ENCODE measurements at places on chromosomes 4 and X.

GRCh38 chr4:148415500-148415899 lies 26.7 kb downstream of the NR3C2 start:
- DNase-seq, result no peak

DNA sequence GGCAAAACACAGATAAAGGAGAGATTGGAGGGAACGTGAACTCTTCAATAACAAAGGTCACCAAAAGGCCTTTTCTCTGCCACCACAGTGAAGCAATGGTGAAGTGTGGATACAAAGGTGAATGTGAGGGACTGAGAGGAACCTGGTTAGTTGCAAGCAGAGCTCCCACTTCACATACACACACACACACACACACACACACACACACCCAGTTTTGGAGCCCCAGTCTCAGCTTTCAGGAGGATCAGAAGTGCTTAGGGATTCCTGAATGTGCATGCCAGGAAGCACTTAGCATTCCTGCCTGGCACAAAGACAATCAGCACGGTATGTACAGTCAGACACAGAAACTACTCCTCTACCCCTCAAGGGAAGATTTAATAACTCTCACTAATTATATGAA lies 71.5 kb downstream of the ARHGEF9 start:
- no peak for DNase-seq

DNA sequence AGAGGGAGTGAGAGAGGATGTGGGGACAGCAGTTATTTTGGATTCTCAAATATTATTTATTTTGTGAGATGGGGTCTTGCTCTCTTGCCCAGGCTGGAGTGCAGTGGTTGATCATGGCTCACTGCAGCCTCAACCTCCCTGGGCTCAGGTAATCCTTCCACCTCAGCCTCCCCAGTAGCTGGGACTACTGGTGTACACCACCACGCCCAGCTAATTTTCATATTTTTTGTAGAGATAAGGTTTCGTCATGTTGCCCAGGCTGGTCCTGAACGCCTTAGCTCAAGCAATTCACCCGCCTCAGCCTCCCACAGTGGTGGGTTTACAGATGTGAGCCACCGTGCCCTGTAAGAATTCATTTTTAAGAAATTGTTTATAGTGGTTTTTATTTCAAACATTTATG lies 61.2 kb downstream of the FHDC1 start:
- no peak for DNase-seq

DNA sequence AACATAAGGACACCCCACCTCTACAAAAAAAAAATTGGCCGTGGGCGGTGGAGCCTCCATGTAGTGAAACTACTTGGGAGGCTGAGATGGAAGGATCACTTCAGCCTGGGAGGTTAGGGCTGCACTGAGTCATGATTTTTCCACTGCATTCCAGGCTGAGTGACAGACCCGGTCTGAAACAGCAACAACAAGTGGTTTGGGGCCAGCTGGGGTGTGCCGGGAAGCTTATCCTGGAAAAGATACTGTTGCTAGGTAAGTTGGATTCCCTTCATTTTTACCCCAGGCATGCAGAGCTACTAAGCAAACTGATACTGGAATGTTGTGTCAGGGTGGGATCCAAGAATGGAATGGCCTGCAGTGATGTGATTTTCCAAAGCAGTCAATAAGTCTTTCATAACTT lies 57.0 kb downstream of the XAGE2 start:
- no peak for DNase-seq

GRCh38 chr4:80221161-80221560 lies 23.9 kb downstream of the PRDM8 start:
- DNase-seq, result no peak

GRCh38 chr4:148062301-148062950 lies 330.5 kb downstream of the ARHGAP10 start:
- DNase-seq, result no peak

- no peak for DNase-seq
Measured at GRCh38 chr4:2322227-2322626, 60.3 kb upstream of the MXD4 start.

GRCh38 chr4:140243278-140243753 lies 89.3 kb upstream of the MAML3 start:
- DNase-seq, result peak; percentile 33

GRCh38 chrX:152893980-152894610 lies 3.8 kb upstream of the ZNF185 start:
- DNase-seq, result no peak

- no peak for DNase-seq
Measured at GRCh38 chr4:135325264-135325663, 1123.7 kb upstream of the PABPC4L start.

DNA sequence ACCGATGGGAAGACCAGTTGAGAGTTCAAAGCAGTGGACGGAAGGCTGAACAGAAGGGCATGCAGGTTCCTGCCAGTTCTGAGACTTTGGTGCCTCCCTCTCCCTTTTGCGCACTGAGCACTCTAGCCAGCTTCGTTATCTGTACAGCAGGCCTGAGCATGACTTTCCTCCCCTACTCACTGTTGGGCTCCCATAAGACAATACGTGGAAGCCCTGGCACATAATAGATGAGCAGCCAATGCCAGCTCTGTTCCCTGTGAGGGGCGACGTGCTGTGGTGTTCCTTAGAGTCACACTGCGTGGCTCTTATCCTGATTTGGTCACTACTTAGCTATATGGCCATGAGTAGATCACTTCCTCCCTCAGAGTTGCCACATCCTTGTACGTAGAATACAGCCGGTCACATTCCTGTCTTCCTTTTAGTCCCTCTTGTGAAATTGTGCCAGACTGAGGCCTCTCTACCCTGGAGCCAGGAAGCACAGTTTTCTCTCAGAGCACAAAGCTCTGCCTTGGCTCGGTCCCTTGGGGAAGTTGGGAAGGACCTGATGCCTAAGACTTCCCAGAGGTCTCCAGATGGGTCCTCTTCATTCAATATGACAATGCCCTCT lies 160.4 kb upstream of the MAMLD1 start:
- no peak for DNase-seq

- DNase-seq, result no peak
Measured at GRCh38 chr4:95018785-95019184, 261.0 kb downstream of the BMPR1B start.

GRCh38 chrX:153831429-153832150 lies 1.2 kb upstream of the PDZD4 start:
- DNase-seq, result no peak

DNA sequence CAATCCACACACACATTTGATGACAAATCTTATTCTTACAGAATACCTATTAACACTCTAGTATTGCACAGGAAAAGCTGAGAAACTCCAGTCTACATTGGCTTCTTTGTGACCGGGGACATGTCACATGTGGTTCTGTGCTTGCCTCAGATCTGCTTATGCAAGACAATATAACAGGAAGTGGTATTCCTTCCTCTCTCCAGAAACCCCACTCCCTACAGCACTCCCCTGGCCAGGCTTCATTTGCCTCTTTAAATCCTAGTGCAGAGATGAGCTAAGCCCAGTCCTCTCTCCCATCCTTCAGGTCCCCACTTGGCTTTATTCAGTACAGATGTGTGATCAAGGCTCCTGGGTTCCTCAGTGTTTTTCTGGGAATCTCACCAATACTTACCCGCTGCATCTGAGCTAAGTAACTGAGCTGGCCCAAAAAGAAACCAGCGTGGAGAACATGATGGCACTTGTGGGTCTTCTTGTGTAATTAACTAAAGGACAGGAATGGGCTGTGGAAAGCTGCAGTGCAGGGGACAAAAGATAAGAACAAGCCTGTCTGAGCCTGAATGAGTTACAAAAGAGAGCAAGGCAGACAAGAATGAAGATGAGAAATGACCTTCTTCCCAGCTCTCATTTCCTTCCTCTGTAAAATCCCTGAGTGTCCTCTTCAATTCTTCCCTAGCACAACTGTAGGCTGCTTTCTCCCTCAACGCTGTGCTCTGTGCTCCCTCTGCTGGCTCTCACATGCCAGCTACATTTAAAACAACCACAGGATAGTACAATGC lies 105.6 kb downstream of the HNRNPD start:
- DNase-seq, result peak; percentile 70

DNA sequence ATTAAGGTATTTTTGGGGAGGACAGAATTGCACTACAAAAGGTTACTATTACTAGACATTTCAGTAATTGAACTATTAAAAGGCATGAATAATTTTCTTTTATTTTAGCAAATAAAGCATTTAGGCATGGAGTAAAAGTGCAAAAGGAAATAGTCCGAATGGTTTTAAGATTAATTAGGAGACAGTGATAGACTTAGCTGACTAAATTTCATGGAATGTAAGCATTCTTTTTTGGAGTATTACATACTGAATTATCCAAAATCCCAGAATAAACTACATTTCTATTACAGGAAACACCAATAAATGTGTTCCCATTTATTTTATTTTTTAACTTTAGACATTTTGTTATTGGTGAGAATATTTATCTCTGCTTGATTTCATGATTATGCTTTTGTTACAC lies 30.7 kb upstream of the MAP9 start:
- DNase-seq, result no peak

DNA sequence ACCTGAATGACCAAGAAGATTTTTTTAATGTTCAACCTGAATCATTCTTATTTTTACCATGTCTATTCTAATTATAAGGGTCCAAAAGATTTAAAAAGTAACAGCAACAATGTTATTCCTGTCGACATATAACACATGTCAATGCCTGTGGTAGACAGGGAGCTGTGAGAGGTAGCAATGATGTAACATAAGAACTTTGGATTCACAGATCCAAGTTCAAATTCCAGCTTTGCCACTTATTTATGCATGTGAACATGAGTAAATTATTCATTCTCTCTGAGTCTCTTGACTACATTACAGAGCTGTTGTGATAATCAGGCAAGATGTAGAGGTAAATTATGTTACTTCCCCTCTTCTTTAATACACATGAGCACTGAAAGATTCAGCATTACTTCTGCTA lies 54.5 kb downstream of the KLHL8 start:
- DNase-seq, result no peak

DNA sequence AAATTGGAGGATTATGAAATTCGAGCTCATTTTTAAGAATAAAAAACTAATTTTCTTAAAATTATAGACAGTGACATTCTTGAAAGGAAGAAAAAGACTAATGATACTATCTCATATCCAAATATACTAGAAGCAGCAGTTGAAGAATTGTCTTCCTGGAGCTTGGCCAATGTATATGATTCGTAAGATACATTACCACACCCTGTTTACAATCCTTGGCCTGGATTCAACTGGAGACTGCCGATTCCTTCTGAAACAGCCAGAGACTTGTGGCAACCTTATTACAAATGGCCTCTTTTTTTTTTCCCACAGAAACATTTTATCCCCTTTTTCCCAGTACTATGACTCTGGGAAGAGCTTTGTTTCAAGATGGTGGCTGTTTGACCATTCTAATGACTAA lies 571.2 kb upstream of the FAT1 start:
- no peak for DNase-seq

DNA sequence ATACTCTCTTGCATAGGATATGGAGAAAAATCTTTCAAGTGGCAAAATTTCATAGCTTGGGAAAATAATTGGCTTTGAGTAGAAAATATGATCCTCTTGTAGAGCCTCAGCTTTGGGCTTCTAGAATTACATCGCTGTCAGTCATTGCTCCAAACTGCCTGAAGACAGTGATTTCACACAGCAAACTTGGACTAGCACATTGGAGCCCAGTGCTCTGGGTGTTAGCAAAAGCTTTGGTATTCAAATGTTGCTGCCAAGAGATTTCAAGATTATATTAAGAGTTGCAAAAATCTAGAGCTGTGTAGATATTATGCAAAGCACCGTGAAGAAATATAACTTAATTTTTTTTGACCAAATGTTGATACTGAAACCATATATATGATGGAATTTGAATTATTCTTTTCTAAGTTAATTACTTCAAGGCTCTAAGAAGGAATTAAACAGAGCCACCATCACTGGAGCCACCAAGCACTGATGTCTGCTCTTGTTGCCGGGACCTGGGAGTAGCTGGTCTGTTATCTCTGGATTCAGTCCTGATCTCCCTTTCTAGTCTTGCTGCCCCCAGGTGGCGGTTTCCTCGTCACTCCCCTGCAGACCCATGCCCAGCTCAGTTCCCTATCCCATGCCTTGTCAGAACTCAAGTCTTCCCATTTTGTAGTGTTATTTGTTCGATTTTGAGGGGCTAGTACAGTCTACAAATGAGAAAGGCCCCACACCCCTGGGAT lies 260.7 kb upstream of the SFRP2 start:
- peak; percentile 13 for DNase-seq

DNA sequence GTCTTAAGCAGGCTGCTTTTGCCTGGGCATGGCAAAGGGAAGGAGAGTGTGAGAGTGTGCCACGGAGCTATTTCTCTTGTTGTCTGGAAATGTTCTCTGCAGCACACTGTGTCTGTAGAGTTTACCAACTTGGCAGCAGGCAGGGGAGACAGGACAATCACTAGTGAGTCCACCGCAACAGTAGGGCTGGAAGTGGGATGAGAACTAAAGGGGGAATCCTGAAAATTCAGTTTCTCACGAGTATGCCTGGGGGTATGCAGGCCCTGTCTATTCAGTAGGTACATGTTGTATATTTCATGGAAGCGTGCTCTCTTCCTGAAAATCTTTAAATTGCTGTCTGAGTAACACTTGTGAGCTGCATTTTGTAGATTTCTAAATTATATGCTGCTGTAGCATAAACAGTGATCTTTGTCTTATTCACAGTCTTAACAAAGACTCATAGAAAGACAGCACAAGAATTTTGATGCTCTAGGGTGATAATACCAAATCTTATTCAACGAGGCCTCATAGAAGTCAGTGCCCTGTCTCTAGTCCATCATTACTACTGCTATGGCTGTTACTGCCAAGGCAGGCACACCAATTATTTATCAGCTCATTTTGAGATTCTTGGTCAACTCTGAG lies 200.4 kb upstream of the LEF1 start:
- no peak for DNase-seq

DNA sequence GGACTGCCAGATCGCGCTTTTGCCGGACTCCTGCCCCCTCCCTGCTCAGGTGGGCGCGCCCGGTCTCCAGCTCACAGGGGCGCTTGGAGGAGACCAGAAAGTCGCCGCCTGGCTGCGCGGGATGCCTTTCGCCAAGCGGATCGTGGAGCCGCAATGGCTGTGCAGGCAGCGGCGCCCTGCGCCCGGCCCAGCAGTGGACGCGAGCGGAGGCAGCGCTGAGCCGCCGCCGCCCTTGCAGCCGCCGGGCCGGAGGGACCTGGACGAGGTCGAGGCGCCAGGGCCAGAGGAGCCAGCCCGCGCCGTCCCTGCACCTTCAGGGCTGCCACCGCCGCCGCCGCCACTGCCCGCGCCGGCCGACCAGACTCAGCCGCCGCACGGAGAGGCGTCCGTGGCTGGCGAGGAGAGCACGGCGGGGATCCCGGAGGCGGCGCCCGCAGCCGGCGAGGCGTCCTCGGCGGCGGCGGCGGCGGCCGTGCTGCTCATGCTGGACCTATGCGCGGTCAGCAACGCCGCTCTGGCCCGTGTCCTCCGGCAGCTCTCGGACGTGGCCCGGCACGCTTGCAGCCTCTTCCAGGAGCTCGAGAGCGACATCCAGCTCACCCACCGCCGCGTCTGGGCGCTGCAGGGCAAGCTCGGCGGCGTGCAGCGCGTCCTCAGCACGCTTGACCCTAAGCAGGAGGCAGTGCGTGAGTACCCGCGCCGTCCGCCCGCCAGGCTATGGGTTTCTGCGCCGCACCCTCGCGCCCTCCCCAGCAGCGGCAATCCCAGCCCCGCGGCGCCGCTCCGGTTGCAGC lies 834 bp downstream of the NHS start:
- DNase-seq, result no peak
